IPS DF 19.7 (cell line): ENCODE measurements at places on chromosomes 16 and 17.

DNA sequence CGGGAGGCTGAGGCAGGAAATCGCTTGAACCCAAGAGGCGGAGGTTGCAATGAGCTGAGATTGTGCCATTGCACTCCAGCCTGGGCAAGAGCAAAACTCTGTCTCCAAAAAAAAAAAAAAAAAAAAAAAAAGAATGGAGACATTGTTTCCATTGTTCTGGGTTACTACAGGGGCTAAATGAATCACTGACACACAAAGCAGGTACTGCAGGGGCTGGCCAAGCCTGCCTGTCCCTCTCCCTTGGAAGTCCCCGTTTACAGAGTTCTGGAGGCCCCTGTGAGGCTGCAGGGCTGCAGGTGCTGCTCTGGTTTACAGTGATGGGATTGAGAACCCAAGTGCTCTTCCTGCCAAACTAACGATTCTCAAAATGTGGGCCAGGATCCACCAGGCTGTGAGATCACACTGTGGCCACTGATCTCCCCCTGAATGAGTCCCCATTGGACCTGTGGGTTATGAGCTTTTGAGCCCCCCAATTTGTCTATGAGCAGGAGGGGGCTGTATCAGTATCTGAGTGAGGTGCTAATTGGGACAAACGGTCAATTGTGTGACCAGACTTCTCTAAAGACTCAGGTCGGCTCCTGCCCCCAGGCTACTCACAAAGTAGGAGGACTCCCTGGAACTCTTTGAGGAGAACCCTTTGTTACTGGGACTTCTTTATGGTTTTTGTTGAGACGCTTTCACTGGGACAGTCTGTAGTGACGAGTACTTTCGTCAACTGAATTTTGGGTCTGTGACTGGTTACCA lies 39.0 kb downstream of the DNAH17 start:
- no peak for DNase-seq

GRCh38 chr17:31688701-31689100 lies 170.3 kb downstream of the COPRS start:
- no peak for DNase-seq

- DNase-seq = no peak
Measured at GRCh38 chr17:79054200-79054960, 20.2 kb upstream of the ENGASE start.

GRCh38 chr16:67237396-67238277 lies 9.6 kb downstream of the FHOD1 start:
- DNase-seq = no peak

GRCh38 chr16:83356266-83356665 lies 451.5 kb upstream of the HSBP1 start:
- DNase-seq = peak; percentile 38

DNA sequence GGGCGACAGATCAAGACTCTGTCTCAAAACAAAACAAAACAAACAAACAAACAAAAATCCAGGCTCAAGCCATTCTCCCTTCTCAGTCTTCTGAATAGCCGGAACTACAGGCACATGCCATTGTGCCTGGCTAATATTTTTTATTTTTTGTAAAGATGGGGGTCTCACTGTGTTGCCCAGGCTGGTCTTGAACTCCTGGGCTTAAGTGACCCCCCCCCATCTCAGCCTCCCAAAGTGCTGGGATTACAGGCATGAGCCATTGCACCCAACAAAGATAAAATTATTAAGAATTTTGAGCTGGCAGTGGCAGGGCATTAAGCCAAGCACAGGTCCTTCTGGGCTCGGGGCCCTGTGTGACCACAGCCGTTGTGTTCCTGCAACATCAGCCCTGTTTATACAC lies 69.9 kb upstream of the CBX4 start:
- DNase-seq = no peak

DNA sequence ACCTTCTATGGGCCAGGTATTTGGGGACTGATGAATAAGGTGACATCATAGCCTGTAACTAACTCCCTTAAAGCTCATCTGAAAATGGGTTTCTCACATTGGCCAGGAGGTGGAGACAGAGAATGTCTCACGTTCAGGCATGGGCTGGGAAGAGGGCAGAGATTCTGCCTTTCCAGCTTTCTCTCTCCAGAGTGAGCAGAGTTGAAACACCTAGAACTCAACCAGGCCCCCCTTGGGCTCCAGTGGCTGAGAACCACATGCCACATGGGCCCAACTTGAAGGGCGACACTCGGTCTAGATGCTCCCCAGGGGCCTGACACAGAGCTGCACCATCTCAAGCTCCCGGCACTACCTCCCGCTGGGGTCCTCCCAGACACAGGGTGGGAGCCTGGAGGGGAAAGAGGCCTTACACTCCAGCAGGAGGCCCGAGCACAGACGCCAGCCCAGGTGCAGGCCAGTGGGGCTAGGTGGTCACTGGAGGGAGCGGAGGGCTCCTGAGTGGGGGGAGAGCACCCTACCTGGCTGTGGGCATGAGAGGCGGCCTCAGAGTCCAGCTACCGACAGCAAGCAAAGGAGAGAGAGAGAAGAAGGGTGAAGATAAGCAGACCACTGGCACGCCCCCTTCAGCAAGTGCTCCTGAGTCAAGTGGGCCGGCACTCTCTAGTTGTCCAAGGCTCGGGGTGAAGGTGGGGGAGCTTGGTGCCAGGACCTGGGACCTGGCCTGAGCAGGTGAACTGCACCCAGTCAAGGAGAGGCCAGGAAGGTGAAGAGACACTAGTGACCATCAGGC lies 55.9 kb downstream of the MYO18A start:
- DNase-seq = no peak

GRCh38 chr16:6356911-6357310 lies 975.7 kb upstream of the RBFOX1 start:
- no peak for DNase-seq

- no peak for DNase-seq
Measured at GRCh38 chr17:76597156-76598003, 11.7 kb upstream of the ST6GALNAC2 start.

DNA sequence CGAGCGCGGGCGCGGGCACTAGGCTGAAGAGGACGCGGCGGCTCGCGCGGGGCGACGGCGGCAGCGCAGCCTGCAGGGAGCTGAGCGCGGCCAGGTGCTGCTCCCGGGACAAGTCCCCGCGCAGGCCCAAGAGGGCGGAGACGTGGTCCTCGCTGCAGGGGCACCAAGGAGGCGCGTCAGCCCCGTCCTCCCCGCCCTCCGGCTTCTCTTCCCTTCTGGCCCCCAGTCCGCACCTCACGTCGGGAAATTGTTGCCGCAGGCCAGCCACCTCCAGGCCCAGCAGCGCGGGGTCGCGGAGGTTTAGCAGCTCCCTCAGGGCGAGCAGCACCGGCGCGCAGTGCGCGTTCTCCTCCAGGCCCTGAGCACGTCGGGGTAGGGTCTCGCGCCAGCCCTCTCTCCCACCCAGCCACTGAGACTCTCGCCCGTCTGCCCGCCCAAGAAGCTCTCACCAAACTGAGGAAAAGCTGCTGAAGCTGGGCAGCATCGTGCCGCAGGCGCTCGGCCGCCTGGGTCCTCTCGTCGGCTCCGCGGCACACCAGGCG lies 761 bp upstream of the MATCAP1 start:
- no peak for DNase-seq

- DNase-seq = no peak
Measured at GRCh38 chr17:28991779-28992178, 14.1 kb downstream of the SEZ6 start.

GRCh38 chr16:67395105-67395457 lies 1.8 kb upstream of the TPPP3 start:
- DNase-seq = no peak

GRCh38 chr16:12262454-12263180 lies 286.1 kb downstream of the SNX29 start:
- no peak for DNase-seq

GRCh38 chr16:49754495-49755312 lies 101.2 kb downstream of the ZNF423 start:
- DNase-seq = no peak

GRCh38 chr16:77111056-77111565 lies 79.9 kb upstream of the MON1B start:
- DNase-seq = no peak

DNA sequence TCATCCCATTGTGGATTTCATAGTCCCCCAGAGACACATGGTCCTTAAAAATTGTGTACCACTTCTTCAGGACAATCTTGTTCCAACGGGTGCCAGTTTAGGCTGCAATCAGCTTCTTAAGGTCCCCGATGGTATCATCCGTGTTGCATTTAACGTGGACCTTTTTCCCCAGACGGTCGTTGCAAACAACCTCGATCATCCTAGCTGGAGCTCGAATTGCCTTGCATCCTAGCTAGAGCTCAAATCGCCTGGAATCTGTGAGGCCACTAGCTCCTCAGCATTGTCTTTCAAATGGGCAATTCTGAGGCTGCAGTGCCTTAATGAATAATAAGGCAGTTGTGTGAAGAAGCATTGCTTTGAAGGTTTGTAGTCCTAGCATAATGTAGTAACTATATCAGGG lies 37.7 kb upstream of the RHBDL3 start:
- peak; percentile 69 for DNase-seq

GRCh38 chr16:85341972-85342695 lies 229.9 kb upstream of the CIBAR2 start:
- DNase-seq = no peak

DNA sequence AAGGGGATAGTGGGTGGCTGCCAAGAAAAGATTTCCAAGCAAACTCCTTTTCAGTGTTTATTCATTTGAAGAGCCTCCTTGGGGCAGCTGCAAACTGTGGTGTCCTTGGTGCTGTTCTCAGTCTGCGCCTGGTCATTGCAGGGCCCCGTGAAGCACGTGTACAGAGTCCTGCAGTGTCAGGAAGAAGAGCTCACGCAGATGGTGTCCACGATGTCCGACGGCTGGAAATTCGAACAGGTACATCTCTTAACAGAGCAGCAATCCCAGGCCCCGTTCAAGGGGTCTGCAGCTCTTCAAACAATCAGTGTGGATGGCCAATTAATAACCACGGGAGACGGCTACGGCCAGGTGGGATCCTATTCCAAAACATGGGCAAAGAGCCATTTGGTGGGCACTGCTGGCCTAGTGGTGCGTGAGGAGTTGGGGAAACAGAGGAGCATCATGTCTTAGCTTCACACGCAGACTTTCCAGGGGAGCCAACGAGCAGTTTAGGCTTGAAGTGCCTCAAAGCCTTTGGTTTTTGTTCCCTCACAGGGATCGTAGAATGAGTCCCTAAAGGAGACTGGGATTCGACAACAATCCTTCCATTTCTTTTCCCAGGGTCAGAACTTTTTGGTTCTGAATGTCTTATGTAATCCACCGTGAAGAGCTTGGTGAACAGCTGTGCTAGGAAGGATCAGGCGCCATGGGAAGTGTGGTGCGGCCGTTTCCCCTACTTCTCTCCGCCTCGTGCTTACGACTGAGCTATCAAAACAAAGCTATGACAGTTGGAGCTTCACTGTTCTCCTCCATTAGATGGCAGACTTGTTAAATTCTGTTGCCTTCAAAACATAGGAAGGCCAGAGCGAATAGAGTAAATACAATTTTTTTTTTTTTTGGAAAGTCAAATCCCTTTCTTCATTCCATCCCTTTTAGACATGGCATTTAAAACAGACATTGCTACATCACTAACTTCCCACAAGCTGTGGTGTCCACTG lies 12.6 kb downstream of the KCTD2 start:
- DNase-seq = no peak

DNA sequence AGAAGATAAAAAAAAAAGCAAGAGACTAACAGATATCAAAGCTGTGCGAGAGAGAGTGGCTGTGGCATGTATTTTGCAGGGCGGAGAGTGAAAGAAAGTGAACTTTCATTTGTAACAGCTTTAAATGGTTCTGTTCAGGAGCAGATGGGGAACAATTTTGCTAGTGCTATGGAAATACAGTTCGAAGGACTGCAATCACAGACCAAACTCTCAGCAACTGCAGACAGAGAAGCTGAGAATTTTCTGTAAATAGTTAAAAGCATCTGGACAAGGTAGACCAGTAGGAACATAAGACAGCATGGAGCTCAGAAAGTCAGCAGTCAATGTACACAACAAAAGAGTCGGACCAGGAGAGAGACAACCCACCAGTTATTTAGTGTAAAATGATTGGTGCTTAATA lies 62.3 kb downstream of the TBX4 start:
- no peak for DNase-seq

DNA sequence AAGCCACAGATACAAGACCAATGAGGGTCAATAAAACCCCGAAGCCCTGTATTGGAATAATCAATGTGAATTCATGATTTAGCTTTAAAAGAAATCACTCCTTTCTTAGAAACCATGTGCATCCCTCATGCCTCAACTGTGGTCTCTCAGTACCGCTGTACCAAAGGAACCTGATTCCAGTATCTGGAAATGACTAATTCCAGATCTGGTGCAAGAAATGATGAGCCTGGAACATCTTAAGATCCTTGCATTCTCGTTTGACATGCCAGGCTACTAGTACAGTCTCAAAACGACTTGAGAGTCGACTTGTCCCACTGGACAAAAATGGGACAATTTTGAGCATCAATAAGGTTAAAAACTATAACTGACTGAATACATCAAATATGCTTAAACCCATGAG lies 21.2 kb downstream of the USP31 start:
- no peak for DNase-seq
